ENCODE measurements at places on chromosomes 16 and 17. TPM values are rescaled to one million over a fixed set of nuclear protein-coding genes. Genes with fewer than 3 reads are reported as not detected.
A peak's percentile ranks its signal among the peaks of the same experiment; 100 is the strongest.

Gene NLRC5
- 5.8 TPM for total RNA-seq

DNA sequence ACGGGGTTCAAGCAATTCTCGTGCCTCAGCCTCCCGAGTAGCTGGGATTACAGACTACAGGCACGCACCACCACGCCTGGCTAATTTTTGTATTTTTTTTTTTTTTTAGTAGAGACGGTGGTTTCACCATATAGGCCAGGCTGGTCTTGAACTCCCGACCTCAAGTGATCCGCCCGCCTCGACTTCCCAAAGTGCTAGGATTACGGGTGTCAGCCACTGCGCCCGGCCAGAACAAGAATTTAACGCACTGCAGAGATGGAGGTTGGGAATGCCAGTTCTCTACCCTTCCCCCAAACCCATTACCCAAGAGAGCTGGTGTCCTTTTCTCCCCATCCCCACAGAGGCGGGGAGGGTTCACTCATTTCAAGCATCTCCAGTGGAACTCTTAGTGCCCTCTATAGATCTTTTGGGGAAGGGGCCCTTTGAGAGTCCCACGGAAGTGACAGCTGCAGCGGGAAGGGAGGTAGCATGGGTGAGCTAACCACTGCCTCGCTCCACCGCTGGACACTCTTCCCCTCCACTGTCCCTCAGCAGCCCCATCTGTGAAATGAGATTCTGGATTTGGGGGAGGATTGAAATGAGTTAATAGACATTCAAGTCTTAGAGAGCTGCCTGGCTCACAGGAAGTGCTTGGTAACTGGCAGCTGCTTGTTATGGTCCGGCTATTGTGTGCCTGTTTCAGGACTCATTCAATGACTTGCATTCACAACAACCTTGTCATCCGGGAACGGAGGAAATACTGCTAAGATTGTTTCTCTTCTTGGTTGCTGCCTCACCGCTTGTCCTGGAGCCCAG, 3.5 kb upstream of the UBALD2 start:
- H3K36me3 ChIP-seq, result no peaks in the 10 kb centered on the region
- peak overlapping the region; percentile 87 for H3K27ac ChIP-seq
- H3K27me3 ChIP-seq, result no peaks in the 10 kb centered on the region
- DNase-seq, result no peak
- no peak overlapping the region for H3K4me3 ChIP-seq
- peaks cover 32% of the 10 kb centered on the region for H3K4me1 ChIP-seq

- peak overlapping the region; percentile 76 for H3K27ac ChIP-seq
- H3K4me1 ChIP-seq, result peaks cover 12% of the 10 kb centered on the region
- H3K36me3 ChIP-seq, result peaks cover 6% of the 10 kb centered on the region
- peak overlapping the region; percentile 44 for H3K4me3 ChIP-seq
- peak; percentile 95 for DNase-seq
These were observed 12.4 kb downstream of the ATP5PD start for GRCh38 chr17:75034236-75034908.

DNA sequence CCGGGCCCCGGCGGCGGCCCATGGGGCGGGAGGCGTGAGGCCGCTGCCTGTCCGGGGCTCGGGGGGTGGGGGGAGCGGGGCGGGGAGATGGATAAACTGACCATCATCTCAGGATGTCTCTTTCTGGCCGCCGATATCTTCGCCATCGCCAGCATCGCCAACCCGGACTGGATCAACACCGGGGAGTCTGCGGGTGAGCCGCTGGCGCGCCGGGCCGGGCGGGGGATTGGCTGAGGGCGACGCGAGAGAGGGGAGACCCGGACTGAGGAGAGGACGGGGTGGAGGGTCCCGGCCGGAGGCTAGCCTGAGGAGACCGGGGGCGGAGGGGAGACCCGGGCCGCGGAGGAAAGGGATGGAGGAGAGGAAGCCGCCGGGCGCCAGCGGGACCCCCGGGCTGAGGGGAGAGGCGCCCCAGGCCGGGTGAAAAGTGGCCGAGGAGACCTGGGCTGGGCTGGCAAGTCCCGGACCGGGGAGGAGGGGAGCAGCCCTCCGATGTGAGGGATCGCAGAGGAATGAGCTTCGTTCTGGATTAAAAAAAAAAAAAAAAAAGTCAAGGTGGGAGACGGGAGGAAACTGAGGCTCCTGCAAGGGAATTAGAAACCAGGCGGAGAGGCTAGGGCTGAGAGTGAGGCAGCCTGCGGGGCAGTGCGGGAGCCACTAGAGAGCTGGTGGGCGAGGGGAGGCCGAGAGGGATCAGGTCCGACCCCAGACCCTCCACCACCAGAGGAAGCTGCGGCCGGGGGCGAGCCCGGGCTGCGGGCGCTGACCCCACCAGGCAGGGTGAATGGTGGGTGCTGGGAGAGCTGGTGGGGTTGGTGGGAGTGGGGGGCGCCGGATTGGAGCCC, 526 bp downstream of the MOSMO start:
- no peaks in the 10 kb centered on the region for H3K36me3 ChIP-seq
- no peak overlapping the region for H3K27ac ChIP-seq
- peak; percentile 29 for DNase-seq
- H3K4me1 ChIP-seq, result no peaks in the 10 kb centered on the region
- H3K27me3 ChIP-seq, result no peaks in the 10 kb centered on the region

DNA sequence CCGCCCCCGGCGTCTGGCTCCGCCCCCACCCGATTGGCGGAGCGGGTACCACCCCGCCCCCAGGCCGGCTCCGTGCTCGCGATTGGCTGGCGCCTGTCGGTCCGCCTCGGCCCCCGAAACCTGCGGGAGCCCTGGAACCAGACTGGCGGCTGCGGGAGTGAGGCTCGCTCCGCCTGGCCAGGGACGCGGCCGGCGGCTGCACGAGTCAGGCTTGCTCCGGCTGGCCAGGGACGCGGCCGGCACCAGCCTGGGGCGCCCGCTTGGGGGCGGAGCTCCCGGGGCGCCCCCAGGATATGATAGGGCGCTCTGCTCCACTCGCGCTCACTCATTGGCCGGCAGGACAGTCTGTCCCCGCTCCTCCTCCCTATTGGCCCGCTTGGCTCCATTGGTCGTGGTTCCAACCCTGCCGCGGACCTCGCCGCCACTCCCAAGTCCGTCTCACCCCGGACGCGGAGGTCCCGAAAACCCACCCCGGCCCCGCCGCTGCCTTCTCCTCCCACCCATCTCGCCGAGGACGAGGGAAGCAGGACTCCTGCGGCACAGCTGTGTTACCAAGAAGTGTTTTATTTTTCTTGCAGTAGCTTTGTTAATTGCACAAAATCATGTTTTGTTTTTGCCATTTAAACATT, 340 bp upstream of the ROGDI start:
- peak; percentile 89 for DNase-seq
- no peaks in the 10 kb centered on the region for H3K27me3 ChIP-seq
- H3K4me3 ChIP-seq, result peak overlapping the region; percentile 91
- no peaks in the 10 kb centered on the region for H3K36me3 ChIP-seq
- H3K27ac ChIP-seq, result peak overlapping the region; percentile 74

- no peaks in the 10 kb centered on the region for H3K27me3 ChIP-seq
- H3K4me3 ChIP-seq, result no peak overlapping the region
- H3K36me3 ChIP-seq, result no peaks in the 10 kb centered on the region
- no peak for DNase-seq
These were observed 294.6 kb downstream of the TMEM114 start for GRCh38 chr16:8295513-8296237.

All from pancreas (tissue), 10 donors.